ENCODE measurements at places on chromosomes 12 and 14. TPM values are rescaled to one million over a fixed set of nuclear protein-coding genes. Genes with fewer than 3 reads are reported as not detected.

Gene TAS2R8
- not detected for total RNA-seq

Gene NKX2-1
- 251 TPM for total RNA-seq

Gene CLEC1B
- total RNA-seq, result 0.63 TPM

Gene WDHD1
- total RNA-seq, result 9.0 TPM

Gene HEBP1
- 81.1 TPM for total RNA-seq

Gene HOXC13
- total RNA-seq, result not detected

Gene AQP6
- not detected for total RNA-seq

Gene RIMBP2
- 0.58 TPM for total RNA-seq

Gene SERPINA3
- total RNA-seq, result 198 TPM

Gene SRGAP1
- 12.7 TPM for total RNA-seq

Gene RD3L
- total RNA-seq, result not detected

Gene NUAK1
- 11.0 TPM for total RNA-seq

Gene AQP5
- 7.2 TPM for total RNA-seq

Gene PARPBP
- total RNA-seq, result 4.7 TPM

Gene SERPINA10
- not detected for total RNA-seq

Gene KRT78
- not detected for total RNA-seq

Gene PSEN1
- total RNA-seq, result 67.5 TPM

Gene HCAR2
- 5.1 TPM for total RNA-seq

Gene ZDHHC22
- not detected for total RNA-seq

Gene GPX2
- 0.82 TPM for total RNA-seq

Gene HCFC2
- 18.1 TPM for total RNA-seq

Gene ATP5F1B
- 487 TPM for total RNA-seq

Gene TMTC1
- total RNA-seq, result 37.7 TPM

Gene AQP2
- total RNA-seq, result 0.42 TPM

Gene OLR1
- total RNA-seq, result 52.2 TPM

Gene RGS6
- 0.12 TPM for total RNA-seq

Gene BIN2
- total RNA-seq, result 15.5 TPM

Gene MANSC4
- not detected for total RNA-seq

Gene TDG
- total RNA-seq, result 20.5 TPM

Gene FAM181A
- not detected for total RNA-seq

Gene GPR65
- 3.1 TPM for total RNA-seq
